ENCODE measurements at places on chromosomes 12 and 14.

DNA sequence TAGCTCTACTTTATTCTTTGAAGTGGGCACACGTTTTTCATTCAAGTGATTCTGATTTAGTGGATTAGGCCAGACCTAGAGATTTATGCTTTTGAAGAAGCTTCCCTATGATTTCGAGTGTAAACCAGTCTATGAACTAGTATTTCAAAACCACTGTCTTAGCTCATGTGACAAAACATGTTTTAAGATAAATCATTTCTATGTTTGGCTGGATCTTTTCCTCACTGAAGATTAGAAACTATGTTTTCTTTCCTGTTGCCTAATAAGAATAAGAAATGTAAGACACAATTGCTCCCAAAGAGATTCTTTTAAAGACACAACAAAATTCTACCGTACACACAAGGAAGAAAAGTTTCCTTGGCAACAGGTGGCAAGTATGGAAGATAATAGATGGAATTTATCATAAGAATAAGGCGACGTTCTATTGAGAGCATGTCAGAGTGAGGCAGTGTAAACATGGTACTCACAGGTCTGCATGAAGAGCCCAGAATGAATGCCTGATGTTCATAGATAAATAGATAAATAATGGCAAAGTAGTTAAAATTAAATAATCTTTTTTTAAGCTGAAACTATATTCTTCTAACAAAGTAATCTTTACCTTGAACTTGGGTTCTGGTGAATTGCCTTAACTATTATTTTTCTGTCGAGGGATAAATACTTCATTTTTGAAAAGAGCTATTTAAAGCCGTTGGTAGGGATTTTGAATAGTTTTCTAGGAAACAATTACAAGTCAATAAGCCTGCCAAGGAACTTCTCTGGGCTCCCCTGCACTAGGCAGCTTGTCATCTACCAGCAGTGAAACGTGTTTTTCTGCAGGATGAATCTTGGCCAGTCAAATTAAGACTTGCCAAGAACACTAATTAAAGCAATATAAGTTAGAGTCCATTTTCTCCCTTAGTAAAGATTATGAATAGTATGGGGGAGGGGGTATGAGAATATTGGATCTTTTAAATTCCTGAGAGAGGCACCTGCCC, 34.1 kb upstream of the C12orf75 start:
- DNase-seq, result no peak

- no peak for DNase-seq
These were observed 32.2 kb upstream of the GNG2 start for GRCh38 chr14:51828017-51828797.

- DNase-seq, result no peak
These were observed 64.2 kb upstream of the CSRP2 start for GRCh38 chr12:76943008-76943407.

GRCh38 chr12:49019443-49020324, 1.1 kb upstream of the PRKAG1 start:
- DNase-seq, result peak; percentile 85

DNA sequence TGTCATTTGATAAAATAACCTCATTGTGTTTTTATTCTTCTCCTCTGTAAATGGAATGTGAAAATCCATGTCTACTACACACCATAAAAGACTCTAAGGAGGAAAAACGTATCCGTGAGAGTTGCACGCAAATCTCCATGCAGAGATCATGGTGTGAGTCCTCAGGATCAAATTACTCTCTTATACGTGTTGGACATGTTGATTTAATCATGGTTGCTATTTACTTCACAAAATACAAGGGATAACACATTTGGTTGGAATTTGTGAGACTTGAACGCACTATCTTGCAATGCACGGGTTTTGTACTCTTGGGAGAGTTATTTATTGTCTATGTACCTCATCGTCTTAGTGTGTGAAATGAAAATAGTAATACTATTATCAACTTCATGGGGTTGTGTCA, 128.0 kb upstream of the RASSF8 start:
- DNase-seq, result no peak

GRCh38 chr12:75981247-75982168, 50.1 kb downstream of the PHLDA1 start:
- no peak for DNase-seq

DNA sequence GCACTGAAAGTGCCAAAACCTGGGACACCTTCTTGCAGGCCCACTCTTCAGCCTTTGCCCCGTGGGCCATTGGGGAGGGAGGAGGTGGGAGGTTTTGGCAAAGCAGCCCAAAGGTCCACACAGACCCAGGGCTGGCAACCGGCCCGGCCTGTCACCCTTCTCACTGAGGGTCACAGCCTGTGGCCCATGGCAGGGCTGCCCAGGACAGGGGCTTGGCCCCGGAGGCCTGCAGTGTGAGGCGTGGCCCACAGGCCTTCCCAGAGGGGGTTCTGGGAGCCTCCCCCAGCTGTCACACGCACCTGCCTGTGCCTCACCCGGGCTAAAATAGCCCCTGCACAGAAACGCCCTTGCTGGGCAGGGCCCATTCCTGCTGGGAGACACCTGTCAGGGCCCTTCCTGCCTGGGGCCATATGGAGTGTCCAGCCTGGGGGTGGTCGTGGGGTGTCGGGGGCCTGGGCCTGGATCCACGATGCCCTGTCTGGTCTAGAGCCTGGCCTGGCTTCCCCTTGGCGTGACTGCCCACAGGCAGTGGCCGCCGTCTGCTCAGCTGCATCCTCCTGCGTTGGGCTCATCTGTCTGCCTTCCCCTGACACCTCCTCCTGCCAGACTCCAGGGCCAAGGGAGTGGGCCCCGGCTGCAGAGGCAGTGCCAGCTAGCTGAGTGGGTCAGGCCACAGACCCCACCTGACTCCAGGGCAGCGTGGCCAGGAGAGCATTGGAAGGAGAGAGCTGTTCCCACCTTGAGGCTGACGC, 19.2 kb downstream of the PACS2 start:
- no peak for DNase-seq

GRCh38 chr14:85565862-85566296, 35.9 kb downstream of the FLRT2 start:
- DNase-seq, result no peak

DNA sequence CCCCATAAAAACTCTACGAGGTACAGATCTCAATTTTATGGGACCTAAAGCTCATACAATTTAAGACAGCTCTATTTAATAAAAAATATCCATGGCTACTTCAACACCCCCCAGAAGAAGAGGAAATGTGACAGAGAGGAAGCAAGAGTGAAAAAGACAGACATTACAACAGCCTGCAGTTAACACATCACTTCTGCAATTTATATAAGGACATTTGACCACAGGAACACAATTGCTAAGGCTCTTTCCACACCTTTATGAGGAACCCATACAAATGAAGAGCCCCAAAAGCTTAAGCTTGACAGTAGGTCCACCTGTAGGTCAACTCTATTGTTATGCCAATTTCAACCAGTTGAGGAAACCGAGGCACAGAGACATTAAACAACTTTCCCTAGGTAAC, 5.6 kb downstream of the OR10P1 start:
- no peak for DNase-seq

DNA sequence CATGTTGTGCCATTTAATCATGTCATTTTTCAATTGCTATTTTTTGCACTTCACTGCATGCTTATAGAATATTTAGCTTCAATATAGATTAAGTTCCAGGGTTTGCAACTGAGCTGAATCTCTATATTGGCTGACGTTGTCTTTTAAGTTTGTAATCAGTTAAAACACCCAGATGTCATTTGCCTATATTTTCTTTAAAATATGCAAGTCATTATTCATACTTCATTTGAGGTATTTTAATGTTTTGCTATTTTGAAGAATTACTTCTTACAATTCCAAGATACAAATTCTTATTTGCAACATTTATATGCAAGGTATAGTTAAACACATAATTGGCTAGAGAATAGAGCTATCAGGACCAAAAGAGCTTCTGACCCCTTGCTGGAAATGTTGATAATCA, 175.0 kb upstream of the NPAS3 start:
- DNase-seq, result no peak

GRCh38 chr12:52232674-52233461, at the start of gene KRT7:
Gene KRT7, plus strand, starts transcription at chr12:52233243. Its CDS starts 54 bp downstream, at chr12:52233297.
- peak; percentile 84 for DNase-seq

DNA sequence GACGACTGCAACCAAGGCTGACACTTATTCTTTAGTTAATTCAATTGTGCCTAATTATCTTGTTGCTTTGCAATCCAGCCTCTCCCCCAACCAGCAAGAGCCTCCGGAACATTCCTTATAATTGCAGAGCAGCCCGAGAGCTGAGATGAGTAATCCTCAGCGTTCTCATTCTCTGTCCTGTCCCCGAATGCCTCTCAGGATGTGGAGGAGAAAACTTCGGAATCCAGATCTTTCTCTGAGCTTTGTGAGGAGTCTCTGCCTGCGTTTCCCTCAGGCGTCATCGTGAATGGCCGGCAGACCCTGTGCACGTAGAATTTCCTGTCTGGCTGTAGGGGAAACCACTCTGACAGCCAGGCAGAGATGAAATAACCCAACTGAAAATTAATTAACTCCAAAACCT, 160.5 kb upstream of the DIO3 start:
- no peak for DNase-seq

GRCh38 chr12:1618489-1618888, 10.5 kb upstream of the WNT5B start:
- DNase-seq, result no peak

DNA sequence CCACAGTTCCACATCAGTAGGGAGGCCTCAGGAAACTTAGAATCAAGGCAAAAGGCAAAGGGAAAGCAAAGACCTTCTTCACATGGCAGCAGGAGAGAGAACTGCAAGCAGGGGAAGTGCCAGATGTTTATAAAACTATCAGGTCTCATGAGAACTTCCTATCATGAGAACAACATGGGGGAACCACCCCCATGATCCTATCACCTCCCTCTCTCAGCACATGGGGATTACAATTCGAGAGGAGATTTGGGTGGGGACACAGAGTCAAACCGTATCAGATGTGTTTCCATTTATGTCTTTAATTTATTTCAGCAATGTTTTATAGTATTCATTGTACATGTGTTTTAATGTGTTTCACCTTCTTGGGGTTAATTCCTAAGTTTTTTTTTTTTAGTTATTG, 25.8 kb downstream of the METAP2 start:
- DNase-seq, result no peak

DNA sequence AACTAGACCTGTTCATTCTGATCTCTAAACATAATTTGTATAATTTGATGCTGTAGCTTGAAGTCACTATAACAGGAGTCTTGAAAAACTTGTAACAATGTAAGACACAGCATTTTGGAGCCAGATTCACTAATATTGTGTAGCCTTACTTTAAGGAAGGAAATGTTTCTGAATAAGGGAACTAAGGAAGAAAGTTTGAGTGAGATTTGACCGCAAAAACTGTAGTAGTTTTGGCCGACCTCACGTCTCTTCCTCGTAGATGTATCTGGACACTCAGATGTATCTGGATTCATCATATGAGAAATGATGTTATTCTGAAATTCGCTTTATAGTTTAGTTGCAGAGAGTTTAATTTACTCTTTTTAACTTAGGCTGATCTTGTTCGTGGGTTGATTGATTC, 13.9 kb upstream of the DNAH10 start:
- no peak for DNase-seq

DNA sequence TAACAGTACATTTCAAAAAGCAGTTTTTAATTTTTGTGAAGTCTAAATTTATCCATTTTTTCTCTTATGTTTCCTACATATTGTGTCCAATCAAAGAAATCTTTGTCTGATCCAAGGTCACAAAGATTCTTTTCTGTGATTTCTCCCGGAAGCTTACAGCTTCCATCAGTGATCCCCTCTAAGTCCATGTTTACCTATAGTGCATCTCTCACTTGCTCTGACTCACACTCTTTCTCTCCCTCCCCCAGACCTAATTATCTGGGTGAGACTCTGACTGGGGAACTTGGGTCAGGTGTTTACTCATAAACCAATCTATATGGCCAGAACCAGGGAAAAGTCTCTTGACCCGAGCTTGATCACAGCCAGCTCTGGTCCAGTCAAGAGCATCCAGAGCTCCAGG, 224.4 kb downstream of the SPTSSA start:
- no peak for DNase-seq

- no peak for DNase-seq
These were observed 24.3 kb downstream of the PPM1H start for GRCh38 chr12:62910549-62911169.

DNA sequence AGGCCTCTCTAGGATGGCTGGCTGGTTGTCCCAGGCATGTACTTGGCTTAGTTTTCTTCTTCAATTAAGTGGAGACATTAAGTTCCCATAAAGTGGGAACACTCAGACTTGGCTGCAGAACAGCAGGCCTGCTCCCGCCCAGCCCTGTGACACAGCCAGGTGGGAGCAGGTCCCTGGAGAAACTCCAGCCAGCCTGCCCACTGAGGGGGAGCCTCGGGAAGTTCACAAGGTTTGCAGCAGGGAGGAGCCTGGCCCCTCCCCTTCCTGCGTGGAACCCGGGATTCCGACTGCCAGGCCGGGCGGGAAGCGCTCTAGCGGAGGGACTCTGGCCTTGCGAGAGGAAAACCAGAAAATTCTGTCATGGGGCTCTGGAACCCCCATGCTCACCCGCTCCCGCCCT, 98.3 kb upstream of the EVL start:
- no peak for DNase-seq

DNA sequence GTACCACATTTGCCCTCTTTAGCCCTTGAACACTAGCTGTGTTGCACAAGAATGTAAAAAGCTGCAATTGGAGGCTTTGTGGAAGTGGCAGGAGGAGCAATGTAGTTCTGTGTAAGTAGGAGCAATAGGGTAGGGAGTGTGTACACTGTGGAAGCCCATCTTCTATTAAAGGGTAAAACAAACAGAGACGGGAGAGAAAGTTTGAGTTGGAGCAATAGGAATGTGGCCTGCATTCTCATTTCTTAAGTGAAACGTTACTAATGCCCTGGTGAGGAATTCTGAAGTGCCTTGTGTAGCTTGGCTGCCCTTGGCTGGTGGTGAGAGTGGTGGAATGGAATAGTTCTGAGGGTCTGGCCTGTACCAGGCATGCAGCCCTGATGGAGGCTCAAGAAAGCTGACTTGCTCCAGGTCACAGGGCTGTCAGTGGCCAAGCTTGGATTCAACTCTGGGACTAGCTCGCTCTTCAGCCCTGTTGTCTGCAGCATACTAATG, 38.8 kb upstream of the ATP23 start:
- DNase-seq, result no peak

DNA sequence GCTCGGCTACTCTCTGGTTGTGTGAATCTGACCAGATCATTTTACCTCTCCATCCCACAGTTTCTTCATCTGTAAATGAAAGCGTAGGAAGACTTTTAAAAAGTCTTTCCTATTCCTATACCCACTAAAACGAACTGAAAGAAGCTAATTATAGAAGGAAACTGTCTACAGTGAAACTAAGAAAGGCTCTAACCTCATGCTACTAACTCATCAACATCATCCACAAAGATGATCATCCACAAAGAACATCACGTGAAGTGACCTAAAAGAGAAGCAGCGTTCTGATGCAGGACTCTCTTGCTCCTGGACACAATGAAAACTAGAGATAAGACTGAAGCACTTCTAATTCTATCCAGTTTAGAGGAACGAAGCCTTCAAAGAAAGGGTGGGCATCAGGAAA, 58.5 kb upstream of the OSBPL8 start:
- DNase-seq, result no peak

GRCh38 chr12:18683327-18684013, 54.3 kb downstream of the PLCZ1 start:
- DNase-seq, result no peak

GRCh38 chr12:47410383-47410782, 295.4 kb downstream of the RPAP3 start:
- DNase-seq, result no peak

Data from lower leg skin (tissue), 4 donors.